Hematopoietic multipotent progenitor cell (in vitro differentiated cells): ENCODE measurements at places on chromosomes 16 and 17. TPM values are rescaled to one million over a fixed set of nuclear protein-coding genes. Genes with fewer than 3 reads are reported as not detected.
A peak's percentile ranks its signal among the peaks of the same experiment; 100 is the strongest.

The OTOP2 gene
- not detected for total RNA-seq

The UTS2R gene
- not detected for total RNA-seq

The OR3A2 gene
- total RNA-seq, result 12.7 TPM

The ASGR1 gene
- 7.3 TPM for total RNA-seq

The CDIPT gene
- 106 TPM for total RNA-seq

The SLC12A3 gene
- not detected for total RNA-seq

The ITGB4 gene
- 11.3 TPM for total RNA-seq

The KRTAP9-8 gene
- not detected for total RNA-seq

DNA sequence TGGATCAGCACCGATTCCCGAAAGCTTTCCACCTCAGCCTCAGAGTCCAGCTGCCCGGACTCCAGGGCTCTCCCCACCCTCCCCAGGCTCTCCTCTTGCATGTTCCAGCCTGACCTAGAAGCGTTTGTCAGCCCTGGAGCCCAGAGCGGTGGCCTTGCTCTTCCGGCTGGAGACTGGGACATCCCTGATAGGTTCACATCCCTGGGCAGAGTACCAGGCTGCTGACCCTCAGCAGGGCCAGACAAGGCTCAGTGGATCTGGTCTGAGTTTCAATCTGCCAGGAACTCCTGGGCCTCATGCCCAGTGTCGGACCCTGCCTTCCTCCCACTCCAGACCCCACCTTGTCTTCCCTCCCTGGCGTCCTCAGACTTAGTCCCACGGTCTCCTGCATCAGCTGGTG lies 15.0 kb downstream of the CD300LG start:
- no peak for DNase-seq

DNA sequence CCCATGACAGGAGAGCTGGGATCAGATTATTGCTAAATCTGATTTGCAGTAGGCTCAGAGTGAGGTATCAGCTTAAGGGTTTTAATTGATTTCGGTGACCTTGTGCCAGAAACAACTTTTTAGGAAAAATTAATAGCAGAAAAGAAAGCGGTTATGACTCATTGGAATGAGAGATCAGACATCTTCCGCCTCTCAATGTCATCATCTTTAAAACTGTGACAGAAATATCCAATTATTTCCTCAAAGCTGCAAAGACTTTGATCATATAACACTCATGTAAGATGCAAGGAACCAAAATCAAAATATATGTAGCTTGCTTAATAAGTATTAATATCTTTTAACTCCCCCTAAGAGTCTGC lies 190.1 kb upstream of the FOXF1 start:
- DNase-seq, result no peak

DNA sequence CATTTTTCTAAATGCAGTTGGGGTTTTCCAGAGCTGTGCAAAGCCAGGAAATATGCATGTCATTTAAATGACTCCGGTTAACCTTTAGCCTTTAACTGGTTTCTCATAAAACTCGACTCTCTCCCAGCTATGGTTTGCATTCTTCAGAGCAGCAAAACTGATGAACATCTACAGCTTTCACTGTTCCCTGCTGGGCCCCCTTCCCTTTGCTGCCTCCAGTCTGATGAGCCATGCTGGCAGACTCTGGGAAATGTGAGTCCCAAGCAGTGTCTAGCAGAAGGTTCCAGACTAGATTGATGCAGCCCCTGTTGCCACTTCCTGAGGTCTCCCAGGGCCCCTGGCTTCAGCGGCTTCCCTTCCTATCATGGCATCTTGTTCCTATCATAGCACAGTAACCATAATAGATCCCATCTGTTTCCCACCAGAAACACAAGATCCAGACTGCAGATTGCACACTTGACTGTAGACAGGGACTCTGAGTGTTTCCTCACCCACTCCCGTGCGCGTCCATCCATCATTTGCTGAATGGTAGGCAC lies 135.4 kb downstream of the CLEC16A start:
- no peak for DNase-seq

DNA sequence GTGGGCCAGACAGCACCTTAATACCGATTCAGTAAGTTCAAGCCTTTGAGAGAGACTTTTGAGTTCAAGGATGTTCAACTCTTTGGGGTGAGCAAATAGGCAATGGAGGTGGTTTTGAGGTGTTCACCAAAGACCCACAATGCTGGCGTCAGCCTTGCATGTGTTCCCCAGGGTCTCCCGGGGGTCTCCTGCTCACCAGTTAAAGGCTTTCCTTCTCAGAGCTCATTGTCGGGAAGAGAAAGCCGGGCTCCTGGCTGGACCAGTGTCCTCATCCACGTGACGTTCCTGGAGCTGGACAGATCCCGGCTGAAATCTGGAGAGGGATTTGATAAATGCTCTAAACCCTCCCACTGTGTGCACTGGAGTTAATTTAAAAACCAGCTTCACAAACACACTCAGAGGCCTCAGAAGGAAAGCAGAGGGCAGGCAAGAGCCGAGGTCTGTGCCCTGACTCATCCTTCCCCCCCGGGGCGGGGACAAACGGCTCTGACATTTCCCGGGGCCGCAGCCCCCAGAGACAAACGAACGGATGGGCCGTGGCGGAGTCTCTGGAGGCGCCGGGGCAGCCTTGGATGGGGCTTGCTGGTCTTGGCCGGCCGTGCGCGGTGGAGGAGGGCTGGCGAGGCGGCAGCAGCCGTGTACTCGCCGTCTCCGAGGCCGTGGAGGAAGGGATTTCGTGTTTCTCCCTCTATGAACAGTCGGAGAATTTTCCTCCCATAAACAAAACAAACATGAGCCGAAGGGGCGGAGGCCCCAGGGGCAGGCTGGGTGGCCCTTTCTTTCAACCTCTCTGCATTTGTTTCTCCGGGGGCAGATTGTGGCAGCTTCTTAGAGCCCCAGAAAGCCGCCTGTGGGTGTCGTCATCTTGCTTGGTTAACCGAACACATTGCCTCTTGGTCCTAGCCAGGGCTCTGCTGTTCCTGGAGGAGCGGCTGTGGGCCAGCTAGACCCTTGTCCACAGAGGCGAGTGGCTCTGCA lies 94.2 kb downstream of the NTN1 start:
- DNase-seq, result peak; percentile 75

DNA sequence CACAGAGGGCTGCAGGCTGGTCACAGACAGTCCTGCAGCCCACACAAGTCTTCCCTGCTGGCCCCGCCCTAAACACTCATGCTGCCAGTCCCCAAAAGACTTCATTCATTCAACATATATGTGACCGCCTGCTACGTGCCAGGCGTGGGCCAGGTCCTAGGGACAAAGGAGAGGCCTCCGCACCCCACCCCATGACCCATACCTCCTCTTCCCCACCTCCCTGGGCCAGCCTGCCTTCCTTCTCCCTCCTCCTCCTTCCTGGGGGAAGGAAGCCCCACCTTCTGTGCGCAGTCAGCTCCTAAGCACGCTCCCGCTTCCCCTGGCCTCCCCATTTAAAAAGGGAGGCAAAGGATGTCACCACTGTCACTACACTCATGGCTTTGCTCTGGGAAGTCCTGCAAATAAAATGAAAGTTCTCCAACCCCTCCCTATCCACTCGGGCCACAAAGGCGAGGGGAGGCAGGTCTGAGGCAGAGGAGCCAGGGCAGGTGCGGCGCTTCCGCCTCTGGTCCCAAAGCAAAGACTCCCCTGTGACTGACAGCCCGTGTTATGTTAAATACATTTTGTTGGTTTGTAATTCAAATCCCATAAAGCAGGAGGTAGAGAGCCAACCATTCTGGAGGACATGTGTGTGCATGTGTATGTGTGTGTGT lies 9.0 kb downstream of the DNAAF8 start:
- no peak for DNase-seq

- no peak for DNase-seq
Observed at GRCh38 chr16:60123392-60124023, 1389.4 kb upstream of the GOT2 start.

DNA sequence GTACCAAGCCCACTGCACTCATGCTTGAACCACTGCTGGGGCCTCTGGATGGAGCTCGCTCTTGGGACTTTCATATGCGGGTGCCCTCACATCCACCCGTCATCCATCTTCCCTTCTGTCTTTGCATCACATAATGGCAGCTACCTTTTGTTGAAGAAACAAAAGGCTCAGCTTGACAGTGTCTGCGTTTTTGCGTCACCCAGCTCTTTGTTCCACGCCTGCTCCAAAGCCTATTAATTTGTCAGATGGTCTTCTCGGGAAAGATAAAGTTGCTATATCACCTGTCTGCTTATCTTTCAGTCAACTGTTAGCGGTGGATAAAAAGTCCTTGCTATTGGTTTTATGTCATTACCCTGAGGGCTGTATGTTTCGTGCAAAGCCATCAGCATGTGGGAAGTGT lies 18.1 kb upstream of the BCO1 start:
- DNase-seq, result no peak

DNA sequence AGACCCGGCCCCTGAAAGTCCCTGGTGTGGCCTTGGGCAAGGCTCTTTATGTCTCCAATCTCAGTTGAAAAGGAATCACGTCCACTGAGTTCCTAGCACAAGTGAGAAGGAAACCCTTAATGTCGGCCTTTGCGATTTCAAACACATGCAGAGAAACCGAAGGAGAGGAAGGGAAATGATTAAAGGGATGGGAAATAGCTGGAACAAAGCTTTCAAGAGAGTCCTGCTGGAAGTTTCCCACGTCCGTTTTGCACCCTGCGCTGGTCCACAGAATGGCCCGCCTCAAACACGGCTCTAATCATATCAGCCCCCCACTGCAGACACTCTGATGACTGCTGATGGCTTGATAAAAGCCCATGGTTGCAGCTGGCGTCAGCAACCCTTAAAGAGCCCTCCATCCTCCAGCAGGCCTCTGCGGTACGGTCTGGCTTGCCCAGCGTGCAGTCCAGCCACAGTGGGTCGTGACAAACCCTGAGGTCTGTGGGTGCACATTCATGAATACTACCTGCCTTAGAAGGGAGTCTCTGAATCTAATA lies 765.5 kb upstream of the EEF2KMT start:
- no peak for DNase-seq

- DNase-seq, result no peak
Observed at GRCh38 chr17:83055911-83056582, 23.4 kb upstream of the METRNL start.

DNA sequence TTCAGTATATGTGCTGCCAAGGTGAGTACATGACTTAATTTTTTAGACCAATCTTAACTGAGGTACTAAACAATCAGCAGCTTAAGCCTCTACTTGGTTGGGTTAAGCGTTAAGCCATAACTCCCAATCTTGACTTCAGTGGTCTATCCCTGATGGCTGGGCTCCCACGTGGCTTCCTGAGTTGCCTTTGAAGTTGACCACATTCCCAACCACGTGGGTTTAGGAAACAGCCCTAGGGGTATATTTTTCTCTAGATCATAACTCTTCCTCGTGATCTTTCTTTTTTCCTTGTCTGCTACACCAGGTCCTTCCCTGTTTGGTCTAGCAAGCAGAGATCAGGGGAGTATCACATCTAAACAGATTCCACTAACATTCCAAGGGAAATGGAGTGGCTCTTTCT lies 20.1 kb upstream of the PIRT start:
- no peak for DNase-seq

DNA sequence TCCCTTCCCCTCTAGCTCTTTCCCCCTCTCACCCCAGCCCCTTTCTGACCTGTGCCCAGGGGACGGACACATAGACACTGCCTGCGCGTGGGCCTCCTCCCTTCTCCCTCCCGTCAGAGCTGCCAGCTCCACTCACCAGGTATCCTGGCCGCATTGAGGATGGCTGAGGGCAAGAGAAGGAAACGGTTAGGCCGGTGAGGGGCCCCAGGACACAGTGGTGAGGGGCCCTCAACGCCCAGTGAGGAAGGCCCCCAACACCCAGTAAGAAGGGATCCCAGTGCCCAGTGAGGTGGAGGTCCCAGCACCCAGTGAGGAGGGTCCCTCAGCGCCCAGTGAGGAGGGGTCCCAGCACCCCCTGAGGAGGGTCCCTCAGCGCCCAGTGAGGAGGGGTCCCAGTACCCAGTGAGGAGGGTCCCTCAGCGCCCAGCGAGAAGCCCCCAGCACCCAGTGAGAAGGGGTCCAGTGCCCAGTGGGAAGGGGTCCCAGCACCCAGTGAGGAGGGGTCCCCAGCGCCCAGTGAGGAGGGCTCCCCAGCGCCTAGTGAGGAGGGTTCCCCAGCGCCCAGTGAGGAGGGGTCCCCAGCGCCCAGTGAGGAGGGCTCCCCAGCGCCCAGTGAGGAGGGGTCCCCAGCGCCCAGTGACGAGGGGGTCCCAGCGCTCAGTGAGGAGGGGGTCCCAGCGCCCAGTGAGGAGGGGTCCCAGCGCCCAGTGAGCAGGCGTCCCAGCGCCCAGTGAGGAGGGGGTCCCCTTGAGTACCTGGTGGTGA lies 1.1 kb downstream of the PRSS22 start:
- no peak for DNase-seq

- no peak for DNase-seq
Observed at GRCh38 chr16:47943235-47943634, 212.6 kb downstream of the ABCC12 start.

DNA sequence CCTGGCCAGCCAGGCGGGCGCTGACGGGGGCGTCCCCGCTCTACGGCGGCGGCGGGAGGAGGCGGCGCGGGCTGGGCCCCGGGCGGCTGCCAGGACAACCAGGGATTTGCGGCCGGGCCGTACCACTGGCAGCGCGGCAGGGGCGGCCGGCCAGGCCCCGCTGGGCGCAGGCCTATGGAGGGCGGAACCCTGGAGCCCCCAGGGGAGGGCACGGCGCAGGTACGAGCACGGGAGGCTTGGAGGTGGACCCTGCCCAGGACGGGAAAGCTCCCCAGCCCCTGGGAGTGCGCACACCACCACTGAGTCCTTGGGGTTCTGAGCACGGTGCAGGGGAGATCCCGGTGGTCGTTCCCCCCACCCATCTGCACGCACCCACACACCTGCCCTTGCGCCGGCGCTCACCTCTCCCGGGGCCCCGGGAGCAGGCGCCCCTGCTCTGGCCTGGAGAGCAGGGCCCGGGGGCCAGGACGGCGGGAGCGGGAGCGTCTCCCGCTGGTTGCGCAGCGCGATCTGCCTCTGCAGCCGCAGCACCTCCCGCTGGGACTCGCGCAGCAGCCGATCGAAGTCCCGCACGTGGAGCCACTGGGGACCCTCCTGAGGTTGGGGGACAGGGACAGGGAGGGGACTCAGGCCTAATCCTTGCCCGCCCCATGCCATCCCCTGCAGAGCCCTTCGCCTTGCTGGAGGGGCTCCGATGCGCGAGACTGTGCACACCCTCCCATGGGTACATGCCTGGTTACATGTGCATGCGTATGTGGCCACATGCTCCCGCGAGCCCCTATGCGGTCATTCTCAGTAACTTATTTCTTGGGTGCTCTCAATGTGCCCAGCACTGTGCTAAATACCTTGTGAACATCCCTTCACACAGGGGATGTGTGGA lies 3.9 kb downstream of the TSPOAP1 start:
- peak; percentile 41 for DNase-seq

GRCh38 chr17:64978138-64978537 lies 58.9 kb upstream of the LRRC37A3 start:
- no peak for DNase-seq

DNA sequence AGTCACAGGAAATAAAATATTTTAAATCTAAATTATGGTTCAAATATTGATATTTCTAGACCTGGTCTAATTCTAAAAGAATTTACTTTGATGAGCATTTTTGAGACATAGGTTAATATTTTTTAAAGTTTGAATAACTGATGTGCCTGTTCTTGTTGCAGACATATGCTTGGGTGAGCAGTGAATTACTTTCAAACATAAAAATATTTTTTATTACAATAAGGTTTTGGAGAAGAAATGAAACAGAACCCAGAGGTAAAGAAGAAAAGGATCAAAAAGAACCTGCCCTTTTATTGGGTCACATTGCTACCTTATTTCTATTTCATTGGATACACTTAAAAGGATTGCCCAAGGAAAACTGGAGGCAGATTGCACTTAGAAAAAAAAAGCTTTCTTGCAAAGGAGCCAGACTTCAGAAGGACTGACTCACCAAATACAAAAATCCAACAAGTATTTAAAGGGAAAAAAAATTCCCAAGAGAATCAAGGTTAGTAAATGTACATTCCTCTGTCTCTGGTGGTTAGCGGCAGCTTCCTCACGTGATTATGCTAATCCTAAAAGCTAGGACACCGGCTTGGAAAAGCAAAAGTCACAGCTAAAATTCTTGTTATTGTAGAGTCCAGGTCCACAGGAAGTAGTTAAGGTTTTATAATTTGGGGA lies 18.5 kb downstream of the ENPP7 start:
- DNase-seq, result no peak
